ENCODE measurements at places on chromosomes 13 and 19.
A peak's percentile ranks its signal among the peaks of the same experiment; 100 is the strongest.

DNA sequence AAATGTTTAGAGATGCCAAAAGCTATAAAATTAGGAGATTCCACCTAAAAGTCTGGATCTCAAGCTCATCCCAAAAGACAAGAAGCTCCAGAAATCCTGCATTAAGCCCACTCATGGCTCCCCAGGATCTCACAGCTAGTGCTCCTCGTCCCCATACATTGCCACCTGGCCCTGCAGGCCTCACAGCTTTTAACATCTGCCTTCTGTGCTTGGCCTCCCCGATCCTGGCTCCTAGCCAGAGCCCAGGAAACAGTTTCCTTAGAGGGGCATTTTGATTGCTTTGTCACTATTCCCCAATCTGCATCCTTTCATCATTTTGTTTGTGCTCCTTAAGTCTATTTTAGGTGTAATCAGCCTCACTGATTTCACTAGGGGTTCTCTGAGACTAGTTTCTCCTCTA is 14.5 kb upstream of the DCT start:
- no peak for DNase-seq

GRCh38 chr19:13538601-13539253 is 32.4 kb upstream of the CACNA1A start:
- no peak for DNase-seq

- no peak for DNase-seq
These were observed 482.6 kb upstream of the PCDH20 start for GRCh38 chr13:61898207-61898606.

DNA sequence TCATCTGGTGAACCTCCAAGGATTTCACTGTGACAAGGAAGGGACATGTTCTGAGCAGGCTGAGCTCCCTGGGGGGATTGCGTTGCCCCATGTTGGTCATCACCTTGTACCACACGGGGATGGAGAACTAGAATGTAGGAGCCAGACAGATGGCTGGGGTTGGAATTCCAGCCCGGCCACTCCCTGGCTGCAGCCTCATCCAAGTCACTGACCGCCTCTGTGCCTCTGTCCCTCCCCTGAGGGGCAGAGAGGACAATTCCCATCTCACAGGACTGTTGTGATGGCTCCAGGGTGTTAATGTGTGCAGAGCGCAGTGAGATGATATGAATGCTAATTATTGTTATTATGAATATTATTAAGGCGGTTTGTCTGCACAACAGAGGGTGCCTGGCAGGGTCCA is 24.1 kb downstream of the ADGRL1 start:
- no peak for DNase-seq

DNA sequence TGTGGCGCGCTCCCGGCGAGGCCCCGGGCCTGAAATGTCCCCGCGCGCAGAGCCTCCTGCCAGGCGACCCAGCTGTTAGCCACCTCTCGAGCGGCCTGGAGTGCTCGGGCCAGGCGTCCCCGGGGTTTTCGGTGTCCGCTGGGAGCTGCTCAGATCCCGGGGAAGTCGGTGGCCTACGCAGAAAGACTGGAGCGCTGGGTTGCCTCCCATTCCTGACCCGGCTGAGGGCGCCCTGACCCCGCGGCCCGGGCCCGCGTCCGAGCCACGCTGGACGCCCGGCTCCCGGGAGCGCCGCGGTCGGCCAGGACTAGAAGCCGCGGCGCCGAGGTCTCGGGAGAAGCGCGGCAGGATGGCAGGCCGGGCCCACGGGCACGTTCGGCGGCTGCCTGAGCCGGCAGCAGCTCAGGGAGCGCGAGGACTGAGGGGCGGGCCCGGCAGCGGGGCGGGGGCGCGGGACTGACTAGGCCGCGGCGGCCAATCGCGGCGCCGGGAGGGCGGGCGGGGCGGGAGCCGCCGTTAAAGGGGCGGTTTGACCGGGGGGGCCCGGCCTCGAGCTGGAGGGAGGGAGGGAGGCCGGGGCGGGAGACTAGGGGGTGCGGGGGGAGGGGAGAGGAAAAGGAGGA is 1.3 kb upstream of the ZIC2 start:
- DNase-seq: peak; percentile 47
